GM13976 (cell line): ENCODE measurements at places on chromosomes 5 and 9.

DNA sequence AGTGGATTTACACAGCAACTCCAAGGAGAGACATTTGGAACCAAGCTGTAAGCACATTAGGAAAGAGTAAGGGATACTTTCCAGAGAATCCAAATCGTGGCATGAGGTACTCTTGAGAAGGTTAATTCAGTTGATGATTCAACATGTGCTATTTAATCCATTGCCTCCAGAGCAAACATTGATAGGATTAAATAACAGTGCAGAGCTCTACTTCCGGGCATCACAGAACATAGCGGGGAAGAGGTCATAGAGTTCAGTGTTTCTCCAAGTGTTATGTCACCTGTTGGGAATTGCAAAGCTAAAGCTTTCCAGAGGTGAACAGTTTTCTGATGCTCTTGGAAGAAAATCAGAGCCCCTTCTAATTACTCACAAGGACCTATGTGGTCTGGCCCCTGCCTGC is 127.5 kb downstream of the PPP2R2B start:
- DNase-seq: no peak

GRCh38 chr5:140202078-140202477 is 27.1 kb downstream of the CYSTM1 start:
- no peak for DNase-seq

DNA sequence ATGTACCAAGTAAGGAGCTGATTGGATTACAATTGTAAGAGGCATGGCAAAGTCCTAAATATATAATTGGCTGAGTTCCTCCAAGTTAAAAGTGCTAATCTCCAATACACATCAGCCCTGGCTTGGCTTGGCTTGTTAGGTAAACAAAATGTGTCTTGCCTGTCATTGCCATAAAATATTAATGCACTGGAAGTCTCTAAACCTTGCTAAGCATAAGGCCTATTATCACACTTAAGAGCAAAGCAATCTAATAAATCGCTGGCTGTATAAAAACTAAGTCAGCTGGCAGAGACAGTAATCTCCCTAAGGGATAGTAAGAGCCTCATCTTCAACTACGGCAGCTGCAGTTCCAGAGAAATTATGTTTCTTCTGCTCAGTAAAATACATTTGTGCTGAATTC is 418.6 kb upstream of the GRAMD2B start:
- no peak for DNase-seq

DNA sequence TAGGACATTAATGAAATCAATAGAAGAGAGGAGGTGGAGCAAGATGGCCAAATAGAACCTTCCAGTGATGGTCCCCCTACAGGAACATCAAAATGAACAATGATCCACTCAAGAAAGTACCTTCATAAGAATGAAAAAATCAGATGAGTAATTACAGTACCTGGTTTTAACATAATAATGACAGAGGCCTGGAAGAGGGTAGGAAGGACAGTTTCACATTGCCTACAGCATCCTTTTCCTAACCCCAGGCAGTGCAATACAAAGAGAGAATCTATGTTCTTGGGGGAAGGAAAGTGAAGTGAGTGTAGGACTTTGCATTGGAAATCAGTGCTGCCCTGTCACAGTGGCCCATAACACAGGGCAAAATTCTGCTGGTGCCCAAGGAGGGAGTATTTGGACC is 81.2 kb upstream of the SPTLC1 start:
- DNase-seq: no peak

DNA sequence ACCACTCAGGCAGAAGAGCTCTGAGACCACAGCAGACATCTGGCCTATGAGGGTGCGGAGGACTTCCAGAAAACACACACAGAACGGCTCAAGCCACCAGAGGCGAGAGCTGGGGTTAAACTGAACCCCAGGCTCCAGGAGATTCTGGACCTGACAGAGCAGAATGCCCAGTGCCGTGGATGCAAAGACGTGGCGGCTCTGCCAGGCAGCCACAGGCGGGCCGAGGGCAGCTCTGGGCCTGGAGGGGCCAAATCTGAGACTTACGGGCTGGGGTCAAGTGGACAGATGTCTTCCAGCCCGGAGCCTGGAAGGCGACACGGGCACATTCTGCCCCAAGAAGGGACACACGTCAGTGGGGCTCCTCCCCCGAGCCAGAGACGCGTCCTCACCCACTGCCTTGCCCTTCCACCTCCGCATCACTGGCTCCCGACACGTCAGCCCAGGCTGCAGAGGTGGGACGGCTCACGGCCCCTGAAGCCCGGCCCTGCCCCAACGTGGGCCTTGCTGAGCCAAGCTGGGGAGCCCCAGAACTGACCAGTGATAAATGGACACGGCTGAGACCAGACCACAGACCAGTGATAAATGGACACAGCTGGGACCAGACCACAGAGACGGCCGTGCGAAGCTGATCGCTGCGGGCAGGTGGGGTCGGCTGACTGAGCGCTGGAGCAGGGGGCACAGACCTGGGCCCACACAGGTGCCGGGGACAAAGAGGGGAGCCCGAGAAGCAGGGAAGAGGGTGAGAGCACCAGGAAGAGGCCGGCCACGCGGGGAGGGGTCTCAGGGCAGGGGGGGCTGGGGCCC is 40.9 kb upstream of the NSMF start:
- no peak for DNase-seq

GRCh38 chr5:131260895-131261294 is 3.0 kb upstream of the CDC42SE2 start:
- DNase-seq: no peak

- DNase-seq: no peak
These were observed 149.5 kb downstream of the HSPA4 start for GRCh38 chr5:133201310-133201709.

GRCh38 chr9:129140397-129141065 is 29.3 kb downstream of the PTPA start:
- DNase-seq: no peak

DNA sequence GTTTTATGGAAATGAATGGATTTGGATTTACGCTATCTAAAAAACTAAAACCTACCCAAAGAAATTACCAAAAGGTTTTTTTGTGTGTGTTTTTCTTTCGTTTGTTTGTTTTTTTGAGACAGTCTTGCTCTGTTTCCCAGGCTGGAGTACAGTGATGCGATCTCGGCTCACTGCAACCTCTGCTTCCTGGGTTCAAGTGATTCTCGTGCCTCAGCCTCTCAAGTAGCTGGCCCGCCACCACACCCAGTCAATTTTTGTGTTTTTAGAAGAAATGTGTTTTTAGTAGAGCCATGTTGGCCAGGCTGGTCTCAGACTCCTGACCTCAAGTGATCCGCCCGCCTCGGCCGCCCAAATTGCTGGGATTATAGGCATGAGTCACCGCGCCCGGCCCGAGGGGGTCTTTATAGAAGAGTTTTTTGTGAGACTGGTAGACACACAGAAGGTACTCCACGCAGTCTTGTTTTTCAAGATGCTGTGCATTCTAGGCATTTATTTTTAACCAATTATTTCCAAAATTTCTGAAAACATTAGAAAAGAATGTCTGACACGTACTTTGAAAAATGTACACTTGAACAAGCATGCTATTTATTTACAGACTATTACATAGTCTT is 75.7 kb downstream of the NR6A1 start:
- no peak for DNase-seq

DNA sequence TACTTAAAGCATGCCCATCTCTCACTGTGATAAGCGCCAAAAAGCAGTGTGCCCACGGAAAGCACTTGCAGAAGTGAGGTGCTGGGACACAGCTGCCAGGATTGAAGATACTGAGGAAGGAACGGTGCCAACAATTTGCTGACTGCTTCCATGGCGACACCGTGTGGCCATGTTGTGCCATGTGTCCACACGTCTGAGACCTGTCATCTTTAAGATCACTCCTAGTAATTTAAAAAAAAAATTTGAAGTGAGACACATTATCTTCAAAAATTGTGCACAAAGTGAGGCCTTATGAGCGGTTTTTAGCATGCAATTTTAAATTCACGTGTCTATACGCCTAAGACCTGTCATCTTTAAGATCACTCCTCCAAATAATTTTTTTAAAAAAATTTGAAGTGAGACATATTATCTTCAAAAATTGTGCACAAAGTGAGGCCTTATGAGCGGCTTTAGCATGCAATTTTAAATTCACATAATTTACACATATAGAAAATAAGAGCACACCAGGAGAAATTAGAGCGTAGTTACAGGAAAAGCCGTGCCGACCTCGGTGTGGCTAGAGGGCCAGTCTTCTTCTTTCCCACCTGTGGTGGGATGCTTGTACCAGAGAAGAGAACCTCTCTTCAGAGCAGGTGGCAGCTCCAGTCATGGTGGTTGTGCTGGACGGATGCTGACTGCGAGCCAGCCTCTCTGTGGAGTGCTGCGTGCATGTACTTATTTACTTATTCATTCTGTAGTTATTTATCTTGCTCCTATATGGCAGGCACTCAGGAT is 21.4 kb upstream of the FLT4 start:
- DNase-seq: peak; percentile 69

DNA sequence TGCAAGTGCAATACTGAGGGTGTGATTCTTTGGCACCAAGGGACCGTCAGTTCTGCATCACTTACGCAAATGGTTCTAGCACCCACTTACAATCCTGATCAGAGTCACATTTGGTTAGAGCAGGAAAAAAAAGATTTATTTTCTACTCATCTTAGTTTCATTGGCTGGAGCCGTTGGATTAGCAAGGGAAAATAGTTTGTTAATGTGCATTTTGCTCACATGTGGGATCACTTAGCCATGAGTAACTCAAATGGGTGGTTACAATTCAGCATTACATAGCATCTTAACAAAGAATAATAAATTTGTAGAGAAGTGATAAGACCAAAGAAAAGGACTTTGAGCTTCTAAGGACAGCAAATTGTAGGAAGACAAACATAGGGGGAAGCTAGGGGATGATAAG is 216.9 kb downstream of the AUH start:
- DNase-seq: no peak

- DNase-seq: no peak
These were observed 46.8 kb upstream of the STXBP1 start for GRCh38 chr9:127565231-127565630.

GRCh38 chr5:10251405-10251804 is 1.3 kb downstream of the CCT5 start:
- no peak for DNase-seq

DNA sequence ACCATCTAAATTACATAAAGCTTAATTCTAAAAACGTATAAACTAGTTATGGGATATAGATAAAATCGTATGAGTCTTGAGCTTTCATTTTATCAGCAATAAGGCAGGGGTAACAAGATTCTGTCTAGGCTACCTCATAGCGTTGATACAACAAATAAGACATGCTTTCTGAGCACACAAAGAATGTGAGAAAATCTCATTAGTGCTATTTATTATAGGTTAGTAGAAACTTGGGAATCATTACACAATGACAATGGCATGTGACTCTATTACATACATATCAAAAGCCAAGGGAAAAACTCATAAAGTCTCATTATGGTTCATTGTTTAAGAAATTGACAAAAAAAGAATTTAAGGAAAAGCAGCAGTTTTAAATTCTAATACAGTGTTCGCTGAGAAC is 448.6 kb downstream of the PLK2 start:
- DNase-seq: no peak

GRCh38 chr5:22699319-22699718 is 153.8 kb downstream of the CDH12 start:
- no peak for DNase-seq

DNA sequence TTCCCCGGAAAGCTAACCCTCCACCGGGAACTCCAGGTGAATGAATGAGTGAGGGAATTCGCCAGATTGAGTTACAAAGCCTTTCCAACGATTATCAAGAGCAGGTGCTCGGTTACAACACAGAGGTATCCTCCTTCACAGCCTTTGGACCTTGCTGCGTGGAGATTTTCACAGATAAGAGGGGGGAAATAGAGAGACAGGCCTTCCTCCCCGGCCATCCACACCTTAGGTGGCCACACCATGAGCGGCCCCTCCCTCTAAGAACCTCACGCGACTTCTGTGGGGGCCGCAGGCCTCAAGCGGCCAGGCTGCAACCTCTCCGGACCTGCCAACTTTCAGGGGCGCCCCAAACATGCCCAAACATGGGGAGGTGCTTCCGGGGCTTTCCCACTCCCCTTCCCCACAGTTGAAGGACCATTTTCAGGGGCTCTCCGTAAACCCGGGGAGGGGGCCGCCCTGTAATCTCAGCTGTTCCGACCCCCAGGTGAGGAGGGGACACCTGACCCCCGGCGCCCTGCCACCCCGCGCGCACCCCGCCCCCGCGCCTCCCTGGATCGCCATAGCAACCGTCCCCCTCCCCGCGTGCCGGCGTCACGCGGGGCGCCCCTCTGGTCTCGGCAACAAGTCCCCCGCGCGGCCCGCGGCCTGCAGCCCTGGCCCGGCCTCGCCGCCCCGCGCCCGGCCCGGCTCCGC is 603 bp downstream of the DENND1A start:
- DNase-seq: peak; percentile 64

DNA sequence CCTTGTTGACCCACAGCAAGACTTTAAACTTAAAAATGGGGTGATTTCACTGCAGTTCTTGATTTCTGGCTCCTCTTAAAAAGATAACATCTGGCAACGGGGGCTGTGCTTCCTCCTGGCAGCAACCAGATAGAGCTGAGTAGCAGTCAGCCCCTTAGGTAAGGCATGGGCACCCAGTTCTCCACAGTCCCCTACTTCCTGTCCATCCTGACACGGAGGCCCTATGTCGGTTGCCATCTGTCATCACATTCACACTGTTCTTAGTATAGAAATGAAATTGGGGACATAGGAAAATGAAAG is 11.7 kb downstream of the CD74 start:
- DNase-seq: no peak

DNA sequence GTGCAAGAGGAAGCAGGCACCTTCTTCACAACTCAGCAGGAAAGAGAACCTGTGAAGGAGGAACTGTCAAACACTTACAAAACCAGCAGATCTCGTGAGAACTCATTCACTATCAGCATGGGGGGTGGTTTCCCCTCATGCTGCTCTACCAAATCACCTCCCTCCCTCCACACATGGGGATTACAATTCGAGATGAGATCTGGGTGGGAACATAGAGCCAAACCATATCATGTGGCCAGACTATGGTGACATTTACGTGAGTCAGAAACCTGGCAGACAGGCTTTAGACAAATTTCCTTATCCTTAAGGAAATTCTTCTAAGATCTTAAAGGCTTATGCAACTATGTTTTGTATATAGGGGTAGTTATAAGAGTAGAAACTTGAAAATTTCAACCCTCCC is 8.7 kb upstream of the AOPEP start:
- no peak for DNase-seq

- peak; percentile 20 for DNase-seq
These were observed 139.2 kb upstream of the PALM2AKAP2 start for GRCh38 chr9:109640580-109641371.

GRCh38 chr5:154238776-154239481 is 48.4 kb downstream of the GALNT10 start:
- DNase-seq: peak; percentile 45

GRCh38 chr9:109488791-109489492 is 9.2 kb downstream of the PTPN3 start:
- no peak for DNase-seq

DNA sequence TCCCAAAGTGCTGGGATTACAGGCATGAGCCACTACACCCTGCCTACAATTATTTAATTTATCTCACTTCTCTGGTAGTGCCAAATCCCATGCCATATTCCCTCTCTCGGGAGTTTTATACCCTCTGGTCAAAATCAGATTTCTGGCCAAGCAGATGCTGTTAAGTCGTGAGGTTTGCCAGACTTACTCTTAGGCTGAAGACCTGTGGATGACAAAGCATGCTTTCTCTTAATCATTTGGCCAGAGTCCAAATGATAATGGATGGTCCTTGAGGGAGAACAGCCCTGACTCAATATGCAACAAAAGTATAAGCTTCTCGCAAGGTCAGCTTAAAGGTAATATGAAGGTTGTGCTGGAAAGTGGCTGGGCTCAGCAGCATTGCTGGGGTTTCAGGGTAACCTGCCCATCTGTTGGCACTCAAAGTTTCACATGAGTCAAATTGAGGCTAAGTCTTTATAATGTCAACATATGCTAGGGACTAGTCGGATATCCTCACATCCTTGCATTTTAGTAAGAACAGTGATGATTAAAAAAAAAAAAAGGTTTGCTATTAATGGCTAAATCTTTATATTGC is 280.1 kb downstream of the KIF4B start:
- DNase-seq: no peak
